Stimulated activated naive CD4-positive, alpha-beta T cell (primary cell): ENCODE measurements at places on chromosomes 11 and 22.
A peak's percentile ranks its signal among the peaks of the same experiment; 100 is the strongest.

DNA sequence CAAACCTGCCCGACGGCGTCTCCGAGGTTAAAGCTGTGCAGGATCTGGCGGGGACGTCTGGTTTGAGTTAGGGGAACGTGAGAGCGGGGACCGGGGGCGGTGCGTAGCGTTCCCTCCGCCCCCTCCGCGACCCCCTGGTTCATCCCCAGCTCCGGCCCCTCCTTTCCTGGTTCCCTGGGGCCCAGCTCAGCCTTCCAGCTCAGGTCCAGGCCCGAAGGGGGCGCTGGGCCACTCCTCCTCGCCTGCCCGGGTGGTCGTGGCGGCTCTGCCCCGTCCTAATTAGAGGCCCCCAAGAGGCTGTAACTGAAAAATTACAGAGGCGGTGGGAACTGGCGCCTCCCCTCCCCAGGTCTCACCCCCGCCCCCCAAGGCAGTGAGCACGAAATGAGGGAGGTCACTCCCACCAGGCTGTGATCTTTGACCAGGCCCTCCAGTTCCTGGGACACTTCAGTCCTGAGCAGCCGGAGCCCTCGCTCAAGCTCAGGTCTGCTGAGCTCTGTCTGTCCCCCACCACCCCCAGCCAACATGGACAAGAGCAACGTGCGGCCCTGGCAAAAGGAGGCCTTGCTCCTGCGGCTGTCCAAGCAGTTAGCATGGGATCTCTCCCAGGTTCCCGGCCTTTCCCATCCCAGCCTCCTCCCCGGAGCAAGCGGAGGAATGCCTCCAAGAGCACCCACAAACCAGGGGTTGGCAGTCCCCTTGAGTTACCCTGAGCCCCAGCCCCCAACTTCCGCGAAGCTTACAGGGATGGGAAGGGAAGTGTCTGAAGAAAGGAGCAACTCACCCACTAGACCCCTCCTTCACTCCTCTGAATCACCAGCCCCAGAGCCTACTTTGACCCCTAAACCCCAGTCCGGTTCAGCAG, 3.3 kb downstream of the CD248 start:
- no peak for DNase-seq

DNA sequence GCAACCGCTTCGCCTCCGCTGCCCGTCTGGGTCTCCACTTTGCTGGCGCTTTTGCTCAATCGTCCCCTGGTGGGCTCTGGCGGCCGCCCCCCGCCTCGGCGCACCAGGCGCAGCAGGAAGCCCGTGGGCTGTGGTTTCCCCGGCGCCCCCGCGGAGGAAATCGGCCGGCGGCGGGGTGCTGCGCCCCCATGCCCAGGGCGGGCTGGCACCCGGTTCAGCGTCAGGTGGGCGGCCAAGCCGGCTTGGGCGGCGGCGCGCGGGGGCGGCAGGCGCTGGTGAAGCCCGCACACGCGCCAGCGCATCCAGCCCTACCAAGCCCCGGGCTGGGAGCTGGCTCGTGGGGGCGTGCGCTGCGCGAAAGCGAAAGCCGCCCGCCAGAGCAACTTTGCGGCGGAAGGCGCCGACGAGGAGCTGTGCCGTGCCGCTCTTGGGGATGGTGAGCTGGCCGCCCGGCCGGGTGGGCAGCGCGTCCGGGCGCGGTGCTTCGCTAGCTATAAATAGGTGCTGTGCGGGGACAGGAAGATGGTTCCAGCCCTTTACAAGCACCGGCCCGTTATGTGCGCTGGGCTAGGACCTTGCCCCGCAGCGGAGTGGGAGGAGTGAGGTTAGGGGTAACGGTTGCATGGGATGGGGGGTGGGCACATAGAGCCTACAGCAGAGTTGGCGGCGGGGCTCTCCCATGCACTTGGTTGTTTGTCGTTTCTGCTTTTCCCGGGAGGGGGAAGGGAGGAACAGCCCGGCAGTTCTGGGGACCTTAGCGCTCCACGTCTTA, 25.0 kb upstream of the SUSD2 start:
- DNase-seq = peak; percentile 53

DNA sequence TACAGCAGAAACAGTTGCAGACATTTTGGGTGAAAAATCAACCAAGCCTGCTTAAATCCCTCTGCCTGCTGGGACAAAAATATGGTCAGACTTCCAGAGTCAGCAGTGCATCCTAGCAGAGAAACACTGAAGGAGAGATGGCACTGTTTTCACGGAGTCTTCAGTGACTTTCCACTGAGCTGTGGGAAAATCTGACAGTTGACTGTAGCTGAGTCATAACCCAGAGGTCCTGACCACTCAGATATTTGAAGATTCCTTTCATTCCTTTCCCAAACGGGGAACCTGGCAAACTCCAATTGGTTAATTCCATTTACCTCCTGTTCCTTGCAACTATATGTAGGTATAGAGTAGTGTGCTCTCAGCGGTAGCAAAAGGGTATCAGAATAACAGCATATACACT, 20.9 kb upstream of the UPB1 start:
- DNase-seq = no peak

GRCh38 chr11:2883979-2884815, 1.4 kb downstream of the CDKN1C start:
- DNase-seq = no peak

GRCh38 chr11:32597921-32598320, 14.3 kb downstream of the EIF3M start:
- DNase-seq = no peak

- DNase-seq = no peak
Measured at GRCh38 chr11:123479048-123479837, 49.2 kb downstream of the GRAMD1B start.

- DNase-seq = no peak
Measured at GRCh38 chr11:111573821-111574249, 28.4 kb upstream of the SIK2 start.

DNA sequence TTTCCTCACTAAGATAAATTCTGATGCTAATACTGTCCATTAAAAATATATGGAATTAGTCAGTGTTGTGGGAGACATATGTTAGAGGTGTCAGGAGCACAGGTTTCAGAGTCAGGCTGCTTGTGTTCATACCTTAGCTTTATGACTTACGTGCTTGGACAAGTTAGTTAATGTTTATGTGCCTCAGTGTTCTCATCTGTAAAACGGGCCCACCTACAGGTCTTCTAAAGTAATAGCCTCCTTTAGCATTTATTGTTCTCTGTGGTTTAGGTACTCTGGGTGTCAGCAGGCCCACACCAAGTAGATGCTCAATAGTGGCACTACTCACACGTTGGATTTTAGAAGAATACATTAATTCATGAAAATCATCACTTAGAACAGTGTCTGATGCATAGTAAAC, 308.7 kb upstream of the ZC3H12C start:
- no peak for DNase-seq

DNA sequence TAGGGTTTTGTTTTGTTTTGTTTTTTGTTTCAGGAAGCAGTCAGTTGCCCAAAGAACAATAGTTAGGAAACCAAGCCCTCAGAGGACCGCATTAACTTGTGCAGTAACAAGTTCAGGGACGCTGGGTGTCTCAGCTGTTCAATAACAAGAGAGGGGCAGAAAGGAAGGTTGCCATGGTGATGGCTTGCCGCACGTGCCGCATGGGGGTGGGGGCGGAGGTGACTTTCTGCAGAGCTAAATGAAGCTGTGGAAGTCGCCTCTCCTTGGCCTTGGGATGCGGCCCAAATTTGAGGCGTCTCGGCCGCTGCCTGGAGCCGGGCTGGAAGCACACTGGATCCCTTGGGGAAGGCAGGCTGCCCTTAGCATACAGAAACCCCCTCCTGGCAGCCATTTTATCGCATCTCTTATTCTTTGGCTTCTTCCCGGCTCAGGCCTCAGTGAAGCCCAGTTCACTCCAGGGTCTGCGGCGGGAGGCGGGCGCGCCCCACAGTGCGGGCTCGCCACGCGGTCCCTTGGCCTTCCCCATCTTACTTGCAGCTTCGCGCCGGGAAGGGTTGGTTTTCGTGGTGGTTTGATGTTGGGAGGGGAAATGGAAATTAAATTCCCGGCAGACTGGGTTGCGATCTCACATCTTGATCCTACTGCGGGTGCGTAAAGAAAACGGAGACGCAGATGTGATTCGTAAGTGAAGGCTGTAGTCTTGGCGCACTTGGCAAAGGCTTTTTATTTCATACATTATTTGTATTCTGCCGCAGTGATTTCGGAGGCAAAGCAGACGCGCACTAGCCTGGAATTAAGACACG, 94.3 kb downstream of the SLC17A6 start:
- DNase-seq = no peak

GRCh38 chr22:37269936-37270678, 12.2 kb upstream of the CYTH4 start:
- DNase-seq = no peak

- no peak for DNase-seq
Measured at GRCh38 chr22:42933485-42934091, 76.5 kb upstream of the ARFGAP3 start.

GRCh38 chr11:57667736-57668433, at the start of gene ZDHHC5:
ZDHHC5 (plus strand) TSS chr11:57668114; CDS start chr11:57673091, 4,977 bp downstream.
- DNase-seq = peak; percentile 99

DNA sequence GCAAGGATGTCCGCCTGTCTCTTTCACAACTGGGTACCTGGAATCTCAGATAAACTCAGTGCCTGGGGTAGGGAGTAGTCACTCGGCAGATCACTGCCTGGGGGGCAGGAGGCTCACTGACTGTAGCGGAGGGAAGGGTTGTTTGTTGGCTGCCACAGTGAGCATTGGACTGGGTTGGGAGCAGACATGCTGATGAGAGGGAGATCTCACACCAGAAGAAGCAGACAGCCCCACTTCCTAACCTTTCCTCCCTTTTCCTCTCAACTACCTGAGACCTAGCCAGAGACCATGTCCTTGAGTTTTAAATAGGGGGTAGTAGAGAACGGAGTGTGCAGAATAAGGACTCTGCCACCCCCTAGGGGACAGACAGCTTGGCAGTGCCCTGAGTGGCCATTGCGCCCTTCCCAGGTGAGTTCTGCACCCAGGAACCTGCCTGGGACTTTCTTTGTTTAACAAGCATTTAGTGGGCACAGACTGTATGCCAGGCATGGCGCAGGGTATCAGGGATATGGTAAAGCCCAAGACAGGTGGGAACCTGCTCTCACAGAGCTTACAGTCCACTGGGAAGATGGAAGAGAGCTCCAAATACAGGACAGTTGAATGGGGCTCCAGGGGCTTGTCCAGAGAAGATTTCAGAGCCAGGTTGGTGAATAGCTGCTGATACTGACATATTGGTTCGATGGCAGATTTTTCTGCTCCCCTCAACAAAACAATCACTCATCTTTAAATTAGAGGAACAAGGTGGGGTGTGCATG, 115.7 kb upstream of the NNMT start:
- DNase-seq = no peak

DNA sequence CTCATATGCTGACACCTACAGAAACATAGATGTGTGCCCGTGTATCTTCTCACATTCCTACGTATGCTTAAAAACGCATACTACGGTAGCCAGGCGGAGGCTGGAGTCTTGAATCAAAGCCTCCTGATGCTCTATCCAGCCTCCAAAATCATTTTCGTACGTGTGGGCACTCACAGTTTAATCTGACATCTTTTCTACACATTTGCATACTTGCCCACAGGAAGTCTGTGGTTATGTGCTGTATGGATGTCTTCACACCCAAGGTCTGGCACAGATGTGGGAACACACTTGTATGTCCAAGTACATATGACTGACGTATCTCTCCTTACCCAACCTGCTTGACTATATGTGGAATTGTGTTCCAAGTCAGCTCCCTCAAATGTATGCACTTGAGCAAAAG, 561.8 kb upstream of the CADM1 start:
- no peak for DNase-seq

DNA sequence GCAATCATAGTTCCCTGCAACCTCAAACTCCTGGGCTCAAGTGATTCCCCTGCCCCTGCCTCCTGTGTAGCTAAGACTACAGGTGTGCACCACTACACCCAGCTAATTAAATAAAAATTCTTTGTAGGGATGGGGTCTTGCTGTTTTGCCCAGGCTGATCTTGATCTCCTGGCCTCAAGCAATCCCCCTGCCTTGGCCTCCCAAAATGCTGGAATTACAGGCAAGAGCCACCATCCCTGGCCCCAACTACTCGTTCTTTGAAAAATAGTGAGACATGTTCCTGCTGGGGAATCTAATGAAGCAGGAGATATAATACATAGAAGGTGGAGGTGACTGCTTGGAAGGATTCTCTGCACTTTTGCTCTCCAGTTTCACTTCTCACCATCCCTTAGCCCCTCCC, 40.1 kb upstream of the RFPL3 start:
- no peak for DNase-seq

DNA sequence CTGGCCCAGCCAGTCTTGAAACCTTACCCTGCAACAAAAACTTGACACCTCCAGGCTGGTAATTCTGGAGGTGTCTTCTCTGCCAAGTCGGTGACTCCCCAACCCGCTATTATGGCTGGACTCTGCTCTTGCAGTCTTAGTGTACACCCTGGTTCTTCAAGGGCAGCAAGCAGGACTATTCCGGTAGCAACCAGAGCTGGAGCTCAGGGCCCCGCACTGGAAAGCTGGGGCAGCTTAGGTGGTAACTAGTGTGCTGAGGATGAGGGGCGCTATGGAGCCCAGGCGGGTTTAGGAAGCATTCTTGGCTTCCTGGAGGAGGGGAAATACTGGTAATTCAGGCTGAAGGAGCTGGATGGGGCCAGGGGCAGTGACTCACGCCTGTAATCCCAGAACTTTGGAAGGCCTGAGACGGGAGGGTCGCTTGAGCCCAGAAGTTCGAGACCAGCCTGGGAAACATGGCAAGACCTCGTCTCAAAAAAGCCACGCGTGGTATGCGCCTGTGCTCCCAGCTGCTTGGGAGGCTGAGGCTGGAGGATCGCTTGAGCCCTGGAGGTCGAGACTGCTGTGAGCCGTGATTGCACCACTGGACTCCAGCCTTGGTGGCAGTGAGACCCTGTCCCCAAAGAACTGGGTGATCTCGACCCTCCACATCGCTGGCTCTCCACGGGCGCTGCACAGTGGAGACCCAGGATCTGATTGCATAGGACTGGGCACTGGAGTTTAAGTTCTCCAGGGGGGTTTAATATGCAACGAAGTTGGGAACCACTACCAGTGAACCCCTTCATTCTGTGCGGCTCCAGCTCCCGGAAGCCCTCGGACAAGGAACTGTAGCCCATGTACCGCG, 10.6 kb upstream of the AIFM3 start:
- no peak for DNase-seq

- DNase-seq = no peak
Measured at GRCh38 chr11:61574611-61575010, 6.3 kb downstream of the SYT7 start.

GRCh38 chr11:17641792-17642350, 77.5 kb upstream of the MYOD1 start:
- DNase-seq = no peak

GRCh38 chr11:46594374-46594700, 514 bp upstream of the AMBRA1 start:
- no peak for DNase-seq

DNA sequence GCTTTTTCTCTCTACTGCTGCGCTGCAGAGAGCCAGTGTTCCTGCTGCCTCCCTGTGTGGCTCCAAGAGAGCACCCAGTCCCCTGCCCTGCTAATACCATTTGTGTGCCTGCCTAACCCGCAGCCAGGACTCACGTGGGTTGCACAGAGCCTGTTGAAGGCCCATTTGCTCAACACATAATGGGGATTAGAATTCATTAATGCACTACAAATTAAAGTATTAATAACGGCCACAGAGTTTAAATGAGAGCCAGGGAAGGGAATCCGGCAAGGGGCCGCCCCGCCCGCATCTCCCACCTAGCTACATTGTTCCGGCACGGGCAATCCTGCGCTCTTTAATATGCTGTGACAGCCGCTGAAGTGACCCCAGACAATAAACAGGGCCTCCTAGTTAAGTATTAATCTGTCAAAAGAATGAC, 211.3 kb downstream of the NXPE2 start:
- no peak for DNase-seq
